Epithelial cell of esophagus (primary cell): ENCODE measurements at places on chromosomes 4 and X.
A peak's percentile ranks its signal among the peaks of the same experiment; 100 is the strongest.

- no peak for DNase-seq
Observed at GRCh38 chr4:27020603-27021002, 160.0 kb downstream of the STIM2 start.

DNA sequence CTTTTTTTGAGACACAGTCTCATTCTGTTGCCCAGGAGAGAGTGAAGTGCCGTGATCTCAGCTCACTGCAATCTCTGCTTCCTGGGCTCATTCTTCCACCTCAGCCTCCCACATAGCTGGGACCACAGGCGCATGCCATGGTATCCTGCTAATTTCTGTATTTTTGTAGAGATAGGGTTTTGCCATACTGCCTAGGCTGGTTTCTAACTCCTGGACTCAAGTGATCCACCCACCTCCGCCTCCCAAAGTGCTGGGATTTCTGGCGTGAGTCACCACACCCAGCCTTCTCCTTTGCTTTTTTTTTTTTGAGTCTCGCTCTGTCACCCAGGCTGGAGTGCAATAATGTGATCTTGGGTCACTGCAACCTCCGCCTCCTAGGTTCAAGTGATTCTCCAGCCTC, 94.1 kb downstream of the PDS5A start:
- DNase-seq: peak; percentile 38

- DNase-seq: peak; percentile 76
Observed at GRCh38 chrX:3286196-3286945, 60.1 kb downstream of the MXRA5 start.

GRCh38 chrX:71111141-71111843, at the start of gene IL2RG:
Gene IL2RG (minus strand): TSS chrX:71111577. CDS start chrX:71111539, 38 bp downstream.
- no peak for DNase-seq

GRCh38 chr4:28443801-28444412, 1583.3 kb downstream of the STIM2 start:
- DNase-seq: peak; percentile 77

- no peak for DNase-seq
Observed at GRCh38 chr4:21211846-21212245, 511.6 kb downstream of the PACRGL start.

DNA sequence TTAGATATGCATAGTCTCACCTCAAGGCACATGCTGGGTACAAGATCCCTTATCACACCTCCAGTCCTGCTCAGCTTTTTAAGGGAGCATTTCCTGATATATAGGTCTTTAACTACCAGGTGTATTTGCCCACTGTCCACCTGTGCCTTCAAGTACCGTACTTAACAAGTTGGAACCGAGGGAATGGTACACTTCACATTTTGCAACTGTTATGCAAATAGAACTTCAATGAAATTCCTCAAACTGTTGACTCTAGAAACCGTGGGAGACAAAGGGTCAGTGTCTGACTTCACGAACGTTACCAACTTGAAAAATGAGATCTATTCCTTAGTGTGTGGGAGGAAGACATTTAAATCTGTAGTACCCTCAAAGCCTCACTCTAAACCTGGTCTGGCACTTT, 5.2 kb downstream of the TRIM2 start:
- DNase-seq: no peak

- no peak for DNase-seq
Observed at GRCh38 chr4:147674073-147674472, 9.9 kb downstream of the PRMT9 start.

- DNase-seq: no peak
Observed at GRCh38 chrX:69293776-69294601, 128.7 kb upstream of the PJA1 start.

DNA sequence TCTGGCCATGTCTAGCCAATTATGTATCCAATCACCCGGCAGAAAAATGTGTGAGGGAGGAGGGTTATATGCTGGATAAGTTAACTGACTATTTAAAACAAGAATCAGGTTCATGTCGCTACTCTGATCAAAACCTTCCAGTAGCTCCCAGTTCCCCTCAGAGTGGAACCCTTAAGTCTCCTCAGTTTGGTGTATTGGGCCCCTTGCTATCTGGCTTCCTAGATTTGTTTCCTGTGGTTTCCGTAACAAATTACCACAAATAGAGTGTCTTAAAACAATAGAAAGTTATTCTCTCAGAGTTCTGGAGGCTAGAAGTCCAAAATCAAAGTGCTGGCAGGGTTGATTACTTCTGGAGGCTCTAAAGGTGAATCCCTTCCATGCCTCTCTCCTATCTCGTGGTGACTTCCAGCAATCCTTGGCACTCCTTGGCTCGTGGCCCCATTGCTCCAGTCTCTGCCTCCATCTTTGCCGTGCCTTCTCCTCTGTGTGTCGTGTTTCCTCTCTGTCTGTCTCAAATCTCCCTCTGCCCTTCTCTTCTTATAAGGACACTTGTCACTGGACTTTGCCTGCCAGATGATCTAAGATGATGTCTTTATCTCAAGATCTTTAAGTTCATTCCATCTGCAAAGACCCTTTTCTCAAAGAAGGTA, 10.5 kb upstream of the ENPP6 start:
- DNase-seq: no peak

DNA sequence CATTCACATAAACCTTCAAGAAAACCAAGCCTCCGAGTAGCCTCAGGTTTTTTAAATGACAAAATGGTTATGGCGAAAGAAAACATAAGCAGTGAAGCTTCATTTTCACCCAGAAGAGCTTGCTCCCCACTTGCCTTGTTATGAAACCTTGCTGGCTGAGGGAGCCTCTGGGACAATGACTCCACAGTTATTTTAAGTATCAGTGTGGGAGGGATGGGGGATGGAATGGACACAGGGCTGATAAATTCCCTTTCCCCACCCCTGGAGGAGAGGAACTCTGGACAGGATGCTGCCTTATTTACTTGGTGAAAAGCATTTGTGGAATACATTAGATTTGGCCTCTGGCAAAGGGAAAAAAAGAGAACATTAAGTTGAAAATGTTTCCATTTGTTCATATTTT, 220.7 kb upstream of the CNKSR2 start:
- DNase-seq: peak; percentile 0

DNA sequence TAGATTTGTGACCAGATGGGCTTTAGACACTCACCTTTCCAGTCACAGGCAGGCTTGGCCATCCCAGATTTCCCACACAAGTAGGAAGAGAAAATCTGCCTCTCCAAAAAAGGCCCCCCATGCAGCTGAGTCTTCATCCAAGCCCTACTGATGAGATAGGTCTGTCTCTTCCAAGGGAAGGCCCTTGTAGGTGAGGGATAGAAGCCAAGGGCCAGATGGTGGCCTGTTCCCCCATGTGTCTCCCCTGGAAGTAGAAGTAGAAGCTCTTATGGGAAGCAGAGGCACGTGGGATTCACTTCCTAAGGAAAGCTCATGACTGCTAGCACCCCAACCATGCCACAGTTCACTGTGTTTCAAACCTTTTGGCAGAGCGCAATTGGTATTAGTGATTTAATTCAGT, 81.5 kb downstream of the REPS2 start:
- no peak for DNase-seq

GRCh38 chrX:22758807-22759481, 240.8 kb upstream of the DDX53 start:
- DNase-seq: no peak

DNA sequence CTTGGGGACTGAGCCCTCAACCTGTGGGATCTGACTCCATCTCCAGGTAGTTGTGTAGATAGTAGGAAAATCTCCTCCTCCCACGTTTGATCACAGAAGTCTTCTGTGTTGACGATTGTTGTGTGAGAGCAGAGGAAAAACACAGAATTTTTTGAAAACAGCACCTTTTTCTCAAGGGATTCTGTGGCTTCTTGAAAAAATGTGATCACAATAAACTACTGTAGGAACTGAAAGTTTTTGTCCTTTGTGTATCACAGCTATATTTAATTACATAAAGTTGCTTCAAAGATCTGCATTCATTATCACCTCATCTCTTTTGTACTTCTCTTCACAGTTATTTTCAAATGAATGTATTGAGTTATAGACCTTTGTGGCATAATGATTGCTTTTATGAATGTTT, 85.1 kb downstream of the AFF1 start:
- DNase-seq: no peak

DNA sequence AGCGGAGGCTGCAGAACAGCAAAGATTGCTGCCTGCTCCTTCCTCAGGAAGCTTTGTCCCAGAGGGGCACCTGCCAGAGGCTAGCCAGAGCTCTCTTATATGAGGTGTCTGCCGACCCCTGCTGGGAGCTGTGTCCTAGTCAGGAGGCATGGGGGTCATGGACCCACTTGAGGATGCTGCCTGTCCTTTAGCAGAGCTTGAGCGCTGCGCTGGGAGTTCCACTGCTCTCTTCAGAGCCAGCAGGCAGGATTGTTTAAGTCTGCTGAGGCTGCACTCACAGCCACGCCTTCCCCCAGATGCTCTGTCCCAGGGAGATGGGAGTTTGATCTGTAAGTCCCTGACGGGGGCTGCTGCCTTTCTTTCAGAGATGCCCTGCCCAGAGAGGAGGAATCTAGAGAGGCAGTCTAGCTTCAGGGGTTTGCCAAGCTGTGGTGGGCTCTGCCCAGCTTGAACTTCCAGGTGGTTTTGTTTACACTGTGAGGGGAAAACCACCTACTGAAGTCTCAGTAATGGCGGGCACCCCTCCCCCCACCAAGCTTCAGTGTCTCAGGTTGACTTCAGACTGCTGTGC, 10.9 kb downstream of the DCK start:
- DNase-seq: no peak

DNA sequence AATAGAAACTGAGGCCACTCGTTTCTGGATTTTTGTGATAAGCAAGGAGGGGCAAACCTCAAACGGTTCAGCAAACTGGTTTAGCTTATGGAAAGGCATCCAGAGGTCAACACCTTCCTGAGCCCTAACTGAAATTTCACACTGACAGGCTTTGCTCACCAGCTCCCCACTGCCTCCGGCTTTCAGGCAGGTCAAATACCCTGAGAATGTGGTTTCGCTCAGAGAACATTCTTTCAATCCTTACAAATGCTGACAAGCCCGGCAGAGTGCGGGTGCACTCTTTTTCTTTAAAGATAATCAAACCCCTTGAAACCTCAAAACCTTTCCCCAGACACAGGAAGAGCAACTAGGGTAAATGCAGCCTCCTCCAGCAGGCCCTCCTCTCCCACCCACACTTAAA, 41.5 kb downstream of the CD40LG start:
- DNase-seq: peak; percentile 16

DNA sequence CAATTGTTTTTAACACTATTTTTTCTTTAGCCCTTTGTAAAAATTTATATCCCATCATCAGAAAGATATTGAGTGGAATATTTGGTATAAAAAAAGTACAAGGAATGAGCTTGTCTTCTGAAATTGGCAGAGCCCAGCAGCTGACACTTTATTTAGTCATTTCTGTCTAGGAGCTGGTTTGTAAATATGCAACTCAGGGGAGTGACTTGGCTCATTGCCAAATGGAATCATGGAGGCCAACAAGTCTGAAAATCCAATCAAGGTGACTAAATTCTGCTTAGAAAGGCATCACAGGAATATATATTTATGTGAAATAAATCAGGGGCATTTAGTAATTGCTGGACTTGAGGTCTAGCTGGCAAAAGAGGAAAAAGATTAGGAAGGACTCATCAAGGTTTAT, 74.4 kb downstream of the OTC start:
- peak; percentile 74 for DNase-seq

DNA sequence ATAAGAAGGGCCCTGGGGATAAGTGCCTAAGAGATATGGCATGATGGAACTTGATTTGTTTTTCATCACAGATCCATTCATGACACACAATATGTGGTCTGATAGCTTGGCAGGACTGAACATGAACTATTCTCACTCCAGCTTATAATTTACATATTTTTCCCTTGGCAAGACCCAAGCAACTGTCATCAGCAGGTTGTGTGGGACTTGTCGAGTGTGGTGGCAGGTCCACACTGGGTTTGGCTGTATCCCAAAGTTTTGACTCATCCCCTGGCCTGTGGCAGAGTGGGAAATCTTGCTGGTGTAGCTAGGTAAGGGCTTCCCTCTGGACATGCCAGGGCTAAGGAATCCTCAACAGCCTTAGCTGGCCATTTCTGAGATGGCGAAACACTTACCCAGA, 81.0 kb upstream of the STIM2 start:
- peak; percentile 100 for DNase-seq

- peak; percentile 79 for DNase-seq
Observed at GRCh38 chr4:159444678-159445077, 341.8 kb downstream of the RAPGEF2 start.

DNA sequence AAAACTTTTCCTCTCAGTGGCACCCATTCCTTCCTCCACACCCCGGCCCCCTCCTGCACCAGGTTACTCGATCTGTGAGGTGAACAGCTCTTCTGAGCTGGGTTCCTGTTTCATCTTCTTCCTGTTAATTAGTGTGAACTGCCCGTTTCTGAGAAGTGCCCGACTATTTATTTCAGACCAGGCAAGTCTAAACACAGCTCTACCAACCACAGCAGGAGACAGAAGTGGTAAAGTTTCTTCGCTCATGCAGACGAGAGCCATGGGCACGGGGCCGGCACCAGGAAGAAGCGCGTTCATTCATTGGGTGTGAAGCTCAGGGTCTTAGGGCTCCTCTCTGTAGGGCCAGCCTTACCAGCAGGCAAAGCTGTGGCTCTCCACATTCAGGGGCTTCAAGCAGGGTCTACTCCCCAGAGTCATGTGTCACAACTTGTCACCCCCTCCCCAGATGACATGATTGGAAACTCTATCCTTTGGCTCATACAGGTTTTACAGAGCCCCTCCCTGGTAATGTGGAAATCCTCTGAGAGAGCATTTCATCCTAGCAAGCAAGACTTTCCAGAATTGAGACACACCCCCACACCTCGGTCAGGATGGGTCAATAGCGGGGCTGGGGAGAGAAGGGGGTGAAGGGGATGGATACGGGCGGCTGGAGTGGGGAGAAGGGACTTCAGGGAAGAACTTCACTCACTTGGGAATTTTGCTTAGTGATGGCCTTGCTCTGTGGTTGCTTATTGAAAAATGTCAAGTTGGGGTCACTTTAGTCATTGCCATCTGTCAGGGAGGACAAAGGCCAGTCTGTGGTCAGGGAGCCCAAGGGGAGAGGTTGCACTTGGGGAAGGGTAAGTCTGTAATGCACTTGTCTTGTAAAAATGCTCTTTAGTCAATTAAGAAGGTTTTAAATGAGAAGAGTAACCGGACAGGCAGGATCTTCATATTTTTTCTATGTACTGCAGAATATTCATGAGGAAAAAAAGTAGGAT, 121.6 kb upstream of the TRIM2 start:
- DNase-seq: peak; percentile 70

DNA sequence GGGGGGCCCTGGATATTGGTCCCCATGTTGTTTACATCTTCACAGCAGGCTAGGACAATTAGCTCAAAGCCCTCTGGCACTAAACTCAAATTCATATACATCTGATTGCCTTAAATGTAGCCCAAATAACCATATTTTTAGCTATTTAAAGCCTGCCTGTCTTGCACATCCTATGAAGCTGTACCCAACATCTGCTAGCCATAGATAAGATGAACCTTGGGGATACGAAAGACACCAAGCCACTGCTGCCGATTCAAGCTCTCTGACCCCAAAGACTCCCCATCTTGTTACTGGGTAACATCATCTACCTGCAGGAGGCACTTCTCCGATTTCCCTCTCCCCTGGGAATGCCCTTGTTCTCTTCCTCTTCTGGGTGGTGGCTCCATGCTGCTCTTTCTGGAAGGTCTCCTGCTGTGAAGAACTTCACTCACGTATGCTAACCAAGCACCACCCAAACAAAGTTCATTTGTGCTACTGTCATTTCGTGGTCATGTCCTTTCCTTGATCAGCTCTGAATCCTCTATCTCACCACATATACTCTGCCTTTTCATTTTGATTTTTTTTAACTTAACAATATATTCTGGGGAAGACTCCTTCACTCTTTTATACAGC, 107.7 kb upstream of the ATXN3L start:
- DNase-seq: no peak

GRCh38 chrX:6095469-6095868, 133.2 kb downstream of the NLGN4X start:
- peak; percentile 10 for DNase-seq

- DNase-seq: no peak
Observed at GRCh38 chrX:124895947-124896346, 423.7 kb upstream of the TEX13C start.

- peak; percentile 65 for DNase-seq
Observed at GRCh38 chrX:46929439-46930261, 17.4 kb downstream of the JADE3 start.
